ENCODE measurements at places on chromosomes 3 and 15.

- DNase-seq, result no peak
These were observed 494.2 kb upstream of the AGTR1 start for GRCh38 chr3:148203297-148204010.

- DNase-seq, result no peak
These were observed 51.8 kb upstream of the CDAN1 start for GRCh38 chr15:42788725-42789124.

DNA sequence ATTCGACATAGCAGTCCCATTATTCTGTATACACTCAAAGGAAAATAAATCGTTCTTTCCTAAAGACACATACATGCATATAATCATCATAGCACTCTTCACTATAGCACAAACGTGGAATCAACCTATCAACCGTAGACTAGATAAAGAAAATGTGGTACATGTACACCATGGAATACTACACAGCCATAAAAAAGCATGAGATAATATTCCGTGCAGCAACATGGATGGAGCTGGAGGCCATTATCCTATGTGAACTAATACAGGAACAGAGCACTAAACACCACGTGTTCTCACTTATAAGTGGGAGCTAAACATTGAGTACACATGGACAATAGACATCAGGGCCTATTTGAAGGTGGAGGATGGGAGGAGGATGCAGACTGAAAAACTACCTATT is 12.1 kb upstream of the MAP3K13 start:
- DNase-seq, result no peak

DNA sequence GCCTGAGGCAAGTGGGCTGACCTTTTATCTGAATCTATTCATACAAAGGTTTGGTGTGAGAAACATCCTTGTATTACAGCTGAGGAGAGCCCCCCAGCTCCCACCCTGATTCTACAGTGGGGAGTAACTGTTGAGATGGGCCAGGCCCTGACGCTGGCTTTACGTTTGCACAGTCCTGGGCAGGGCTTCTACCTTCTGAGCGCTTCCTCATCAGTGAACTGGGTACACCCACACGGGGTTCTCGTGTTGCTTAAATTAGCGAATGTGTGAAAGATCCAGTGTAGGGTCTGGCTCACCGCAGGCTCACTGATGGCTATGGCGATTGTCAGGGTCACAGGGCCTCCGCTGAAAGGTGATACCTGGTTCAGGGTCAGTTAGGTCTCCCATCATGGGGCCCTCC is 7.3 kb upstream of the GHRL start:
- DNase-seq, result no peak

DNA sequence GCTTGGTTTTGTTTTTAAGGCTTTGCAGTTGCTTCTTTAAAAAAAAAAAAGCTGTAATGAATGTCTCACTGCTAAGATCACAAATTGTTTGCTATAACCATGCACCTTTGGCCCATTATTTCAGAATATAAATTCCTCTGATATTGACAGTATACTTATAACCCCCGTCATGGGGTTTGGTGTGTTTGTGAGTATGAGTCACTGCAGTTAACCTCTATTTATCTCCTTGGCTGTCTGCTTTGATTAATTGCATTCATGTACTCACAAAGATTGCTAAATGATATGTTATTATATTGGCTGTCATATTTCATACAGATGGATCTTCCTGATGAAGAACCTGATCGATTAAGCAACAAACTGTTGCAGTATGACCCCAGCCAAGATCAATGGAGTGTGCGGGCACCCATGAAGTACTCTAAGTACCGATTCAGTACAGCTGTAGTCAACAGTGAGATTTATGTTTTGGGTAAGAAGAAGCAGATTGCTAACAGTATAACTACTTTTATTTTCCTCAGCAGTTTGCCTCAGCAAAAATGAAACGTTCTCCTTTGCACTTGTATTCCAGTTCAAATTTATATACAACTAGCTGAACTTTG is 14.9 kb downstream of the KBTBD12 start:
- DNase-seq, result no peak

DNA sequence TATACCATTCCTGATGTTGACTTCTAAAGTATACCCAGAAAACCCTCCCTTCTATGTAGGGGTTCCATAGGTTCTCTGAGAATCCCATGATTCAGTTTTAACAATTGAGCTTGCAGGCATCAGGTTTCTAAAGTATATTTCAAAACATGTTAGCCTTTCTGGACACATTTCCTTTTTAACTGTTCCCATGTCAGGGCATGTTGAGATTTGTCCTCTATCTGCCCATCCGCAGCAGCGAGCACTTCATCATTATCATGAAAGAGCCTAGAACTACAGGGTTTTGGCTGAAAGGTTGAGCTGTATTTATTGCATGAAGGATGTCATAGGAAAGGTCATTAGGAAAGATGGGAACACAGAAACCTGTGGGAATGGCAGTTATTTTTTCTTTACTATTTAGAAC is 201.1 kb upstream of the BHLHE40 start:
- no peak for DNase-seq

Data from stimulated activated CD4-positive, alpha-beta T cell treated with anti-CD3 and anti-CD28 coated beads, Interleukin-1b, Interleukin-23, amount 100 ng/mL, for 1 hour (primary cell).